Stimulated activated CD4-positive, alpha-beta T cell treated with anti-CD3 and anti-CD28 coated beads, Interleukin-15, amount 100 ng/mL, for 48 hours (primary cell): ENCODE measurements at places on chromosomes 7 and 10.
A peak's percentile ranks its signal among the peaks of the same experiment; 100 is the strongest.

- no peak for DNase-seq
Observed at GRCh38 chr7:122059542-122059941, 84.5 kb downstream of the AASS start.

- DNase-seq = no peak
Observed at GRCh38 chr7:68754414-68754813, 843.9 kb upstream of the AUTS2 start.

GRCh38 chr7:149727899-149728476 lies 45.4 kb downstream of the ZNF467 start:
- DNase-seq = no peak

DNA sequence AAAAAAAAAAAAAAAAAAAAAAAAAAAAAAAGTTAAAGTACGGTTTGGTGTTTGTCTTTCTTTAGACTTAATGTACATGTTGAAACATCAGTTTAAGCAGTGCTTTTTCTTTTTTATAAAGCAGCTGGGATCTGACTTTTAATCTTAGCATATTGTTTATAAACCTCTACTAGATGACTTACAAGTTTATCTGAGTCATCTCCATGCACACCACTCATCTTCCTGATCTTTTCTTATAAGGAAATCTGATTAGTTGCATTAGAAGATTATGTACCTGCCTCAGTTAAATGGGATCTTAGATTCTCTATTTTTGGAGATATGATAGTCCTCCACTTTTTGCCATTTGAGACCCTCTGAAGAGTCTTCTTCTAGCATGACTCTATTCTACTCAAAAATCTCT lies 391.9 kb upstream of the LRGUK start:
- DNase-seq = no peak

DNA sequence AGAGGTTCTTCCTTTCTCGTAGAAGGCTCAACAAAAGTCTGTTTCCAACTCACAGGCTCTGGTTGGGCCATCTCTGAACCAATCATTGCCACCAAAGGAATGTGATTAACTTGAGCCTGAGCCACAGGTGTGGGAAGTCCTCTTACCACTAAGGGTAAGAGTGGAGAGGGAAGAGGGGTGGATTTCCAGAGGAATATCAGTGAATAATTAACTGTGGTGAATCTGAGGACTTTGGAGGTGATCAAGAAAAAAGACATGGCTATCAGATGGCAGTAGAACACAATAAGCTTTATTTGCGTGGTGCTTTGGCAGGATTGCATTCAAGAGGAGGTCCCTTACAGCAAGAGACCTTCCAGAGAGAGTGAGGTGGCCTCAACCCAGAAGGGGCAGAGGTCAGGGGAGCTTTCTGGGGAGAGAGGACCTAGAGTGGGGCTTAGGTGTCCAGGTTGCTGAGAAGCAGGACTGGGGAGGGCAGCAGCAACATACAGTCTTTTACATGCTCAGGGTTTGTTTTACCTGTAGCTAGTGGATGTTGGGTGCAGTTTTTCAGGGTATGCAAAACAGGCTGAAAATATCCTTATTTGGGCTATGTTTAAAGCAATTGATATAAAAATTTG lies 61.4 kb downstream of the BBS9 start:
- no peak for DNase-seq

DNA sequence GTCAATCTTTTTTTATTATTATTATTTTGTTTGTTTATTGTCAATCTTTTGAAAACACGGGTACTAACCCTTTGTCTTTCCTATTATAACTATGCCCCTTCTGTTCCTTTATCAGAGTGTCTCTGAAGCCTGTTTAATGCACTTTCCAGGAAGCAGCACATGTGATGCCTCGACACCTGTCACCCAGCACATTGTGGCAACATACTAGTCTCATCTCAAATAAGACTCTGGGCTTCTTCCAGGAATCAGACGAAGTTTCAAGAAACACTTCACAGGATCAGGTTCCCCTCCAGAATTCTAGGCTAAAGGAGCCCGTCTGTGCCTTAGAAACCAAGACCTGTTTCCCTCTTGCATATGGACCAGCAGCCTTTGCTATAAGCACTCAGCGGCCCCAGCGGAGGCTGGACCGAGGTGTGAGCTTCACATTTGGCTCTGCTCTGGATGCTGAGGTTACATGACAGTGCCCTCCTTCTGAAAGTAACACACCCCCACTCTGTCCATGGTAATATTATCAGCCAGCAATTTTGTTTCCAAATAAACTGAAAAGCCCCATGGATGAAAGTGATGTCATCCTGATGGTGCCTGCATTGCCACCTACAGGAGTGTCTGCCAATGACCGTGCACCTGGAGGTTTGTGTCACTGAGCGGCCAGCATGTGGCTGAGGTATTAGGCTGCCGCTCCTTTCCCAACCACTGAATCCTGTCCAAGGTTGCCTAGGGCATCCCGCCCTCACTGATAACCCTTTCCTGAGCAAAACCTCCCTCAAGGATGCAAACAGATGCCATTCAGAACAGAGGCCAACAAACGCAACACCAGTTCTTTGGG lies 38.1 kb downstream of the MKI67 start:
- no peak for DNase-seq

DNA sequence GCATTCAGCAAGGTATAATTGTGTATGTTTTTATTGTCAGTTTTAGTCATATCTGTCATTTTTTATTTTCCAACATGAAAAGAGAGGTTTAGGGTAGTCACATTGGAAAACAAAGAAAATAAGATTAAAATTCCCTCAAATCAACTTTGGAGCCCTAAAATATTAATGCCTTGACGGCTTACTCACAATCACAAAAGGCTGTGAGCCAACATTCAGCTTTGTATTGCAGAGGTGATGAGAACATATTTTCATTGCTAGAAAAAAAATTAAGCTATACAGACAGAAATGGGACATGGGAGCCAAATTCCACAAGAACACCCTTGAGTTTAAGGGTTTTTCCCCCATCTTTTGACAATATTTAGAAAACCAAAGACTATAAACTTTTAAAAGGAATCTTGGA lies 30.2 kb downstream of the CALD1 start:
- no peak for DNase-seq

- peak; percentile 39 for DNase-seq
Observed at GRCh38 chr10:93288679-93289634, 193.2 kb downstream of the MYOF start.

DNA sequence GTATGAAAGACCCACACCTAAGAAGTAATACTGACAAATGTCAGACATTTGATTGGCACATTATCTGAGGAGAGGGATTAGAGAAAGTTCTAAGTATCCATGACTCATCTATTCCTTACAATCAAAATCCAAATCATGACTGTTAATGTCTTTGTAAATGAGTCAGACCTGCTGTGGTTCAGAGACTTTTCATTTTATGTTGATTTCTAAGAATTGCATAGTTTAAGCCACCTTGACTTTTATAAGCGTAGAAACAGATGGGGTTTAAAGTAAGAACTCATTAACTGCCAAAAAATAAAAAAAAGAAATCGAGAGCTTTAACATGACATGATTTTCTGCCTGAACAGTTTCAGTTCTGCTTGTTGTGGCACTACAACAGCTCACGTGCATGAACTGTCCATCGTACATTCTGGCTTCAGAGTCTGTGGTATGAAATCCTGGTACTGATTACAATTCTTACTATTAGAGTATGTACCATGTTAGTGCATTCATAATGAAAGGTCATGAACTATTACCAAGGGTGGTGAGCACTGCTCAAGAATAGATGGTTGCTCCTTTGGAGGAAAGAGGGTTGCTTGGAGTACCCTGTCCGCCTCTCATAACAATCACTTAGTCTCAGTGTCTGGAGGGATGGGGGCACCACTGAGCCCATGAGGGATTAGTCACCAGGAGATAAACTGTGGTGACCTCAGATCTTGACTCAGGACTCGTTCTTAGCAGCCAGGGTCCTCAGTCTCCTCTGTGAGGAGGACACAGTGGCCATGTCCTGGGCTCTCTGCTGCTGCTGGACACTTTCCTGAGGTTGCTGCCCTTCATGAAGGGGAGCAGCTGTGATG lies 42.2 kb downstream of the ACSM6 start:
- no peak for DNase-seq

GRCh38 chr7:135808206-135808605 lies 59.6 kb upstream of the FAM180A start:
- no peak for DNase-seq

DNA sequence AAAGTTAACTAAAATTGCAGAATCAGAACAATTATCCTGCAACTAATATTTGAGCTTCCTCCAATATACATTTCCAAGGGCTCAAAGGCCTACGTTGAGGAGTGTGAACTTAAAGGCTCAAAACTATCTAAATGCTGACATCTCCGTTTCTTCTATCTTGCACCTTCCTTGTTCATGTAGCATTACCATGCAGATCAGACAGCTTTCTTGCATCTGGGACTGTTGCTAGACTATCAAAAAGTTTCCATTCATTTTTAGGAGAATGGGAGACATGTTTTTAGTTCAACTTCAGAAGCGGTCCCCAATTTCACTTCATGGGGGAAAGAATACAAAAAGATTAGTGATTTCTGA lies 2.9 kb downstream of the ANKRD1 start:
- DNase-seq = no peak

DNA sequence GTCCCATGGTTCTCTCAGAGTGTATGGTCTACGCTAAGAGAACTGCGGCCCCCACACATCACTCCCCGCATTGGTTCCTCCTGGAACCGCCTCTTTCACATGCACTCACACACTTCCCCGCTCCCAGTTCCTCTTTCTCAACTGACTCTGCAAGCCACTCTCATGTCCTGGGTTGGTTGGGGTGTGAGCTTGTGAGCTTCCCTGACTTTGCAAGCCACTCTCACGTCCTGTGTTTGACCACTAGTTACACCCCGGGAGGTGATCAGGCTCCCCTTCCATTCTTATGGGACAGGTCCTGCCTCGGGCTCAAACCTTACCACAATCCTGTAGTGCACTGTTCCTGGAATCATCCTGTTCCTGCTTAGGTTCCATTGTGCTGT lies 105.0 kb downstream of the TRIM24 start:
- DNase-seq = no peak

- no peak for DNase-seq
Observed at GRCh38 chr7:134155871-134156270, 28.7 kb downstream of the LRGUK start.

GRCh38 chr10:14648946-14649345 lies 125.8 kb downstream of the FAM107B start:
- no peak for DNase-seq

GRCh38 chr7:47335557-47336471 lies 246.1 kb downstream of the TNS3 start:
- DNase-seq = no peak

- no peak for DNase-seq
Observed at GRCh38 chr10:117001144-117001543, 3.8 kb downstream of the SHTN1 start.

- no peak for DNase-seq
Observed at GRCh38 chr10:78700413-78700812, 368.4 kb upstream of the ZMIZ1 start.

GRCh38 chr10:110147961-110148360 lies 59.4 kb upstream of the MXI1 start:
- no peak for DNase-seq

GRCh38 chr7:54725255-54725654 lies 33.8 kb downstream of the SEC61G start:
- no peak for DNase-seq

DNA sequence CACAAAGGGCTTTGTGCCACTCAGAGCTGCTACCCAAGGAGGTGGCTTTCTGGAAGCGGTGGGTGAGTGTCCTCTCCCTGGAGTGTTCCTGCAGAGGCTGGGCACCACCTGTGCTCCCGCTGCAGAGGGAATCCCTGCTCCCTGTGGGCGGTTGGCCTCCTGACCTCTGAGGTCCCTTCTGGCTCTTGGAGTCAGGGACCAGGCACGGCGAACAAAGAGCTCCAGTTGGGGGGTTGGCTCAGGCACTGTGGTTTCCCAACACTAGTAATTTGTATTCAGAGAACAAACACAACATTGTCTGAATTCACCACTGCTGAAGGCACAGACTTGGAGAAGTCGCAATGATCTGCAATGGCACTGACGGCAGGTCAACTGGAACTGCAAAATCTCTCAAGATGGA lies 328.9 kb downstream of the PRPF18 start:
- DNase-seq = no peak

DNA sequence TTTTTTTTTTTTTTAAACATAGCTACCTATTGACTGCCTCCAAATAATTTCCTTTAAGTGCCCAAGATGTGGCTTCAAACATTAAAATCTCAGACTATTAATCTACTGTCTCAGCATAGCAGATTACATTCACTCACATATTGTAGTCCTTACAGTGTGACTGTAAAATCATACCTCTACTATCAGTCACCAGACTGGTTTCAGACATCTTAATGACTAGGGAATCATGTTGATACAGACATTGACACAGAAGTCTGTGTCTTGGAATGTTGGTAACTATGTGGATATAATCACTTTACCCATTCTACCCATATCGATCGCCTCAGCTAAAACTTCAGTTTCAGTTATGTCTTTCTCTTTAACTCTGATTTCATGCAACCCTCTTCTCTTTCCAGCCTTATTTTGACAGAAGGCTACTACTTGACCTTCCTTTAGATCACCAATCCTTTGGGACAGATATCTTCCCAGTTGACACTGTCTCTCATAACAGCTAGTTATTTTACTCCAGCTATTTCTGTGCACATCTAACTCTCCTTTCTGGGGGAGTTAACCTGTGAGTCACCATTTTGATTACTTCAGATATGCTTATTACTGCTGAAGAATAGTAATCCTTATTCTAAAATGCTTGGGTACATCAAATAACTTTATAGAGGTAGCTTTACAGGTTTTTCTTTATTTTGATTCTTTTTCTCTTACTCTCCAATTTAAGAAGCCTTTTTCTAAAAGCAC lies 7.0 kb downstream of the TNKS2 start:
- DNase-seq = no peak

DNA sequence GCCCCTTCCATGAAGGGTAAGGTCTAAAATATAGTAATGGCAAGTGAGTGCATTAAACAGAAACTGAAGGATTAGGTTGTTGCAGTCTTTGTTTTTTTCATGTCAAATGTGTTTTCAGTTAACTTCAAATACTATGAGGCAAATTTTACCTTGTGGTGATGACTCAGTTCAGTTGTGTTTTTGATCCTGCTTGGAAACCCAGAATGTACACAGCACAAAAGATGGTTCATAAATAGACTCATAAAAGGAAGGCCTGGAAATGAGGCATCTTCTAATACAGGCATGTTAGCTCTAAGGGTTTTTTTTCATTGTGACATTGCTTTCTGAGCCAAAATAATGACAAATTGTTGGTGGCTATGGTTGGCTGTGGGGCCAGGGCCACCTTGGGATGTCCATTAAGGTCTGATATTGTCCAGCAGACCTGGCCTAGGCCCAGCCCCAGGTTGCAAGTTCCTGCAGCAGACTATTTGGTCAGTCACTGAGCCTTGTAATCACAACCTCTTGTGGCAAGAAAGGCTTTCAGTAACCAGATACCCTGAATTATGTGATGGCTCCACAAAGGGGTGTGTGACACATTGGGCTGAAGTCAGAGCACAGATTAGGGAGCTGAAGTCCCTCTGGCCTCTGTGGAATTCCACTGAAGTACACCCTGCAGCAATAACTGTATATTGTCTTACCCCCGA lies 69.0 kb upstream of the SAMD8 start:
- DNase-seq = no peak

- DNase-seq = no peak
Observed at GRCh38 chr10:11335167-11335652, 276.2 kb downstream of the USP6NL start.
